Osteoblast (primary cell): ENCODE measurements at places on chromosomes 5 and 9.
A peak's percentile ranks its signal among the peaks of the same experiment; 100 is the strongest.

DNA sequence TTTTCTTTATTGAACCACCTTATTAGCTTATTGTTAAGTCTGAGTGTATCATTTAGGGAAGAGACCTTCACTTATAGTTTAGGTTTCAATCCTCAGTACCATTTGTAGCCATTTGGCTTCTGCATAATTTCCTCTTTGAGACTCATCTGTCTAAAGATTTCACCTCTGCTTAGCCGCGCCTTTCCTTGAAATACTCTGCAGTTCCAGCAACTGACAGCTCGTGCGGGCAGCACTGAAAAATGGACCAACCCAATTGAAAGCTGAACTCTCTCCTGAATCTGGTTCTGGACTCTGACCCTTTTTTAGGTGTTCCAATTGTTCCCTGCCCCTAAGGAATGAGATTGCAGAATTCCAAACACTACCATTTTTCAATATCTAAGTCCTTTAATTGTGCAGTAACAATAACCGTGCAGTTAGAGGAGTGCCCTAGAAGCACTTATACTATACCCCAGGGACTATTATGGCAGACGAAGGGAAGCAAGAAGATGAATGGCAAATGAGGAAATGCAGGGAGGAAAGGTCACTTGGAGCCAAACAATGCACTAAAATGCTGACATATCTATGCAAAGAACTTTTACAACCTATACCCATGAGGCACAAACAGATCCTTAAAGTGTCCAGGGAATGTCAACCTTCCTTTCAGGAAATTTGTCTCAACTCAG, 50.1 kb upstream of the PDE4D start:
- peak; percentile 8 for DNase-seq

DNA sequence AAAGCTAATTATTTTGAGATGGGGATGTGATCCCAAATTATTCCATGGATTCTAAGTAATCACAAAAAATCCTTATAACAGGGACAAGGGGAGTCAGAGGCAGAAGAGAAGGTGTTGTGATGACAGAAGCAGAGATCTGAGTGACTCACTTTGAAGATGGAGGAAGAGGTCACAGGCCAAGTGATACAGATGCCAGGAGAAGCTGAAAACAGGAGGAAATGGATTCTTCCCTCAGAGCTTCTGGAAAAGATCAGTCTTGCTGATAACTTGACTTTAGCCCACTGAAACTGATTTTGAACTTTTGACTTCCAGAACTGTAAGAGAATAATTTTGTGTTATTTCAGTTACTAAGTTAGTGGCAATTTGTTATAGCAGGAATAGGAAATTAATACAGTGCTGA, 105.3 kb downstream of the GCNT1 start:
- DNase-seq: no peak

- DNase-seq: peak; percentile 64
Measured at GRCh38 chr9:97615439-97616072, 17.6 kb downstream of the TSTD2 start.

DNA sequence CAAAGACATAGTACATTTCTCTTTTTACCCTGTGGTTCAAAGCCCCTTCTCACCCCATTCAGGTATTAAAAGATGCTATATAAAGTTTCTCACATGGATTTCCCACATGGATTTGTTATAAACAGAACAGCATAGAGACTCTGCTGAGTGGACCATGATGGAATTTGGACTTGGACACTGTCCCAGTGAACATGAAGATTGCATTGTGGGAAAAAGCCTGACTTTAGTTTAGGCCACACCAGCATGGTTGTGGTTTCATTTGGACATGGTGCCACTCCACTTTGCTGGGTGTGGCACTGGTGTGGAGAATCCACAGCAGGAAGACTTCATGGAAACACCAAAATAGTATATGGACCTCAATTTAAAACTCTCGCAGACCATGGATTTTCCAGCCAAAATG, 124.6 kb downstream of the ARHGAP26 start:
- no peak for DNase-seq

DNA sequence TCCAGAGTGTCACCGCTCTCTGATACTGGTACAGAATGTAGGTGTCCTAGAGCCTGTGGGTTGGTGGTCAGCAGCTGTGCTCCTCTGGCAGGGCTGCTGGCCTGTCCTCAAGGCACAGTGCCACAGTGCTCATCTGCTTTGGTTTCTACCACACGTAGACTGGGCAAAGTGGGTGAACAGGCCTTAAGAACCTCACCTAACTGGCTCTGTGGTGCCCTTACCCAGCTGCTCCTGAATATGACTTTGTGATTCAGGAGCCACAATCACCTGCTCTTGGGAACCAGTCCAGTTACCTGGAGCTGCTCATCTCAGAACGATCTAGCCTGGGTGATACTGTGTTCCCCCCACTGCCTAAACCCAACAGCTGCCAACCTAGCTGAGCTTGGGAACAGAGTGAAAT, 6.4 kb downstream of the NOP16 start:
- DNase-seq: no peak

DNA sequence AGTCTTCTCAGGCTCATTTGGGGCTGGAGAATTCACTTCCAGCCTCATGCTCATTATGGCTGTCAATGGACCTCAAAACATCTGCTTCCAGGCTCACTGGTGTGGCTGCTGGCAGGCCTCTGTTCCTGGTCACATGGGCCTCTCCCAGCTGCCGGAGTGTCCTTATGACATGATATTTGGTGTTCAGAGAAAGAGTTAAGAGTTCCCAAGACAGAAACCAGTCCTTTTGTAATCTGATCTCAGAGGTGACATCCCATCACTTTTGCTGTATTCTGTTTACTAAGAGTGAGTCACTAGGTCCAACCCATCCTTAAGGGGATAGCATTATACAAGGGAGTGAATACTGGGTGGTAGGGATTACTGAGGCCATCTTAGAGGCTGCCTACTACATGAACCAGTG, 104.6 kb downstream of the CACNA1B start:
- no peak for DNase-seq

GRCh38 chr5:111070272-111071134, 1.0 kb upstream of the TSLP start:
- peak; percentile 59 for DNase-seq

- DNase-seq: no peak
Measured at GRCh38 chr5:38728029-38728428, 117.8 kb upstream of the OSMR start.

DNA sequence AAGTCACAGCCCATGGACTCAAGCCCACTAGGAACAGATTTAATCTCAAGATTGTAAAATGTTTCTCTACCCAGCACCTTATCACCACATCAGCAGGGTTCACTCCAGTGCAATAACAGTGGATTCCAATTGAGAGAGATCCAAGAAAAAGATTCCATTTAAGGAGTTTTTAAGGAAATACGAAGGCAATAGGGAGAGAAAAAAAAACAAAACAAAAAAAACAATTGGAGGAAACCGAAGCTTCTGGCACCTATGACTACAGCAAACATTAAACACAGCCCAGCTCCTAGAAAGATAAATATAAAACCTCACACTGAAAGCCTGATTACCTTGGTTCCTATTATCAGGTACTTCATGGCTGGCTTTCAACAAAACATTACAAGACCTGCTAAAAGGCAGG, 192.7 kb downstream of the DAB2IP start:
- no peak for DNase-seq

DNA sequence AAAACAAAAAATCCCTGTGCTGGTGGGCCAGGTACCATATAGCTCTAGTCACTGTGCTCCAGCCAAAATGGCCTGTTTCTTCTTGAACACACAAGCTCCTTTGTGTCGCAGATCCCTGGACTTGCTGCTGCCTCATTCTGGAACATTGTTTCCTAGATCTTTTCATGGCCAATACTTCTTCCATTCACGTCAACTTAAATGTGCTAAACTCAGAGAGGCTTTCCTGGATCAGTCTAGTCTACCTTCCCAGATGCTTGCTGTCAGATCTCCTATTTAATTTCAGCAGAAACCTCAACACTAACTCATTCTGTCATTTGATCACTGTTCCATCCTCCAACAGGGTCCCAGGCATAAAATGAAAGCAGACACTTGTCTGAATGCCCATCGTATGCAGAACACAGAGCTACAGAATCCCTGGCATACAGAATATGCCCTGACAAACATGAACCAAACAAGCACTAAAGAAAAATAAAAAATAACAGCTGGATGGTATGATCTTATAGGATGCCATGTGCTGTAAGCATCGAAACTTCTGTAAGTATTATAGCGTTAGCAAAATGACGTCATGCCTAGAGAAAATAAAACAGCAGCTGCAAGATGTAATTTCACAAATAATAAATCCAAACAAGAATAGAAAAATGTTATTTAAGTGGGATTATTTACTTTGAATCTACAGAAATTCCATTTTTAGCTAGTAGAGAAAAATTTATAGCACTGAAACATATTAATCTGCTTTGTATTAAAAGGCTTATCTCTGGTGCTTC, 403.7 kb upstream of the DAP start:
- no peak for DNase-seq

GRCh38 chr5:112316731-112317130, 102.3 kb downstream of the EPB41L4A start:
- no peak for DNase-seq

DNA sequence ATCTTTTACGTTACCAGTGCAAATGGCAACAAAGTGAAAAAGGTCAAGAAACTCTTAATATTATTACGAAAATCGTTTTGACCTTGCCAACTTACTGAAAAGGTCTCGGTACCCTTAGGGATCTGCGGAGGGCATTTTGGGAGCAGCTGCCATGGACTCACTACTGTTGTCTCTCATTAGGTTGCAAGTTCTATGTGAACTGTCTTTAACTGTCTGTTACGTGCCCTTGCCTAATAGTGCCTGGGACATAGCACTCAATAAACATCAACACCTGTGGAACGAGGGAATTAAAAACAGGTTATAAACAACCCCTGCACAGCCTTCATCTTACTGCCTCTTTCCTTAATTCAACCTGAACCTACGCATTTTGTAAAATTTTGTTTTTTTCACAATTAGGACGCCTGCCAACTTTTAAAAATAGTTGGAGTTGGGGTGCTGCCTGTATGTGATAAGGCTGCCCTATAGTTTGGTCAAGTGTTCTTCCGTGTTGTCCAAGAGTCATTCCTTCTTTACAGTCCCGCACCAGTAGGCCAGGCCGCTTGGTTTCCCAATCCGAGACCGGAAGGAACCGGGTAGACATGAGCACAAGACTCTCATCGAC, 527 bp upstream of the SREK1 start:
- DNase-seq: no peak

- DNase-seq: no peak
Measured at GRCh38 chr5:9726931-9727330, 96.8 kb upstream of the TAS2R1 start.

GRCh38 chr5:141692533-141692888, 10.5 kb upstream of the ARAP3 start:
- no peak for DNase-seq

GRCh38 chr9:114460513-114461199, 44.6 kb downstream of the WHRN start:
- DNase-seq: no peak

DNA sequence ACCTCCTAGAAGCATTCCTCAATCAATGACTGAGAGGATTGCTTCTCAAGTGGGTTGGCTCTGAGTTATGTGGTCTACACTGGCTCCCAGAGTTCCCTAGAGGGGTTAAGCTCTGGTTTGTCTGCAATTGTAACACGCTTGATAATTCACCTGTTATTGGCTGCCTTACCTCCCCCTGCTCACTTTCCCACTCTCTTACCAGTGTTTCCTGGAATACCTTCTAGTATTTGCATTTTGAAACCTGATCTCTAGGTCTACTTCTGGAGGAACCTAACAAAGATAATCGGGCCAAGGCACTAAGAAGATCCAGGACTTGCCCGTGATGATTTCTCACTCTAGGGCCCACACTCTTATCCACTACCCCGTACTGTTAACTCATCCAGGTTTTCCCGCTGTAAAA, 110.1 kb upstream of the MAP3K1 start:
- DNase-seq: no peak

- DNase-seq: peak; percentile 98
Measured at GRCh38 chr9:128689820-128690683, 1.0 kb downstream of the SET start.

DNA sequence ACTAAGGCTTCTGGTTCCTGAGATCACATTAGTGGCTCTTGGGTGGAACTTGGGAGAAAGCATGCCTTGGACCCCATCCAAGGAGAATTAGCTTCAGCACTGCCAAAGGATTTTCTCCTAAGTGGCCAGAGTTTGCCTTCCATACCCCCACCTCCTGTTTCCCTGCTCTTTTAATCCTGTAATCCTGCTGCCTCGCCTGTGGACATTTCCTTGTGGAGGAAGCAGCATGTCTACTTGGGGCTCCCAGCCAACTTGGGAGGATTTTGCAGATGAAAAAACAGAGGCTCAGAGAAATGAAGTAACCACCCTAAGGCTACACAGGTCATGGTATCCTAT, 1.6 kb downstream of the ARSI start:
- DNase-seq: peak; percentile 89

- no peak for DNase-seq
Measured at GRCh38 chr9:9905736-9906135, 707.1 kb downstream of the PTPRD start.

DNA sequence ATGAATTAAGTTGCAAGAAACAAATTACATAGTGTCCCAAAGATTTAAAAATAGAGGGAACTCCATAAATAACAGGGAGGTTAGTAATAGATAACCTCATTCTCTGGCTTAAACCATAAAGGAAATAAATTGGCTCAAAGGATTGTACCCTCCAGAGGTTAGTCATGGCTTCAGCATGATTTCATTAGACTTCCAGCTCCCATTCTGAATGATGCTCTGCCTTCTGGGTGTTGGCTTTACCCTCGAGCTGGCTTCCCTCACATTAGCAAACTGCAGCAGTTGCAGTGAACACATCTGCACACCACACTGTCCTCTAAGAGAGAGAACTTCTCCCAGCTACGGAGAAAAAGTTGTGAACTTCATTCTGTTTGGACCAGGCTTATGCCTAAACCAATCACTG, 70.4 kb downstream of the RGS7BP start:
- DNase-seq: no peak

DNA sequence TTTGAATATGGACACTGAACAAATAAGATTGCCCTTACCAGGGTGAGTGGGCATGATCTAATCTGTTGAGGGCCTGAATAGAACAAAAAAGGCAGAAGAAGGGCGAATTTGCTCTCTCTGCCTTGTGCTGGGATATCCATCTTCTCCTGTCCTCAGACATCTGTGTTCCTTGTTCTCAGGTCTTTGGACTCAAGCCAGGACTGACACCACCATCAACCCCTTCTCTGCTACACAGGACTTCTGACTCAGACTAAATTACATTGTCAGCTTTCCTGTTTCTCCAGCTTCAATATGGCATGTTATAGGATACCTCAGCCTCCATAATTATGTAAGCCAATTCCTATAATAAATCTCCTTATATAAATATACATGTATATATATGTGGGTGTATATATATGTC, 40.8 kb upstream of the SLCO6A1 start:
- no peak for DNase-seq

DNA sequence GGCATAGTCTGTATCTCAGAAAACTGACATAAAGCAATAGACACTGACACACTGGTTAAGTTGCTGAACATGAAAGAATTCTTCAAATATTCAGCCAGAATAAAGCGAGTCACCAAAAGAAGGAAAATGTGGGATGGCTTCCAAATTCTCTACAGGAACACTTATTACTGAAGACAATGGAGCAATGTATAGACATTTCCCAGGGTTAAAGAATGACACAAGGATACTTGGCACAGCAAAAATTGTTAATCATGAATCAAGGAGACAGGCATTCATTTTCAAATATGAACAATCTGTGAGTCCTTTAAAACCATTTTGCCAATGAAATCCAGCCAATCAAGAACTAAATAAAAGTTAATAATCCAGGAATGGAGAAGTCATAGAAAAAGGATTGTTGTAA, 92.5 kb downstream of the MTX3 start:
- no peak for DNase-seq
